ENCODE measurements at places on chromosomes 6 and 20.

DNA sequence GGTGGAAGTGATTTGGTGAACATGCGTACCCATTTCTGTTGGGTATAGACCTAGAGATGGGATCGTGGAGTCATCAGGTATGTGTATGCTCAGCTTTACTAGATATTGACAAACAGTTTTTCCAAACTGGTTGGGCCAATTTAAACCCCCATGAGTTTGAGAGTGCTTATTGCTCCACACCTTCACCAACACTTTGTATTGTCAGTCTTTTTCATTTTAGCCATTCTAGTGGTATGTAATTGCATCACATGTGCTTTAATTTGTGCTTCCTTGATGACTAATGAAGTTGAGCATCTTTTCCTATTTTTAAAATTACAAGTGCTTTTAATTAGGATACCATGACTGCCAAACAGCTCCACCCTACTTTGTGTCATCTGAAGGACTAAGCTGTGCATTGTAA, 158.9 kb upstream of the AKIRIN2 start:
- DNase-seq, result no peak

- DNase-seq, result no peak
These were observed 372.7 kb downstream of the CDKAL1 start for GRCh38 chr6:20906945-20907344.

DNA sequence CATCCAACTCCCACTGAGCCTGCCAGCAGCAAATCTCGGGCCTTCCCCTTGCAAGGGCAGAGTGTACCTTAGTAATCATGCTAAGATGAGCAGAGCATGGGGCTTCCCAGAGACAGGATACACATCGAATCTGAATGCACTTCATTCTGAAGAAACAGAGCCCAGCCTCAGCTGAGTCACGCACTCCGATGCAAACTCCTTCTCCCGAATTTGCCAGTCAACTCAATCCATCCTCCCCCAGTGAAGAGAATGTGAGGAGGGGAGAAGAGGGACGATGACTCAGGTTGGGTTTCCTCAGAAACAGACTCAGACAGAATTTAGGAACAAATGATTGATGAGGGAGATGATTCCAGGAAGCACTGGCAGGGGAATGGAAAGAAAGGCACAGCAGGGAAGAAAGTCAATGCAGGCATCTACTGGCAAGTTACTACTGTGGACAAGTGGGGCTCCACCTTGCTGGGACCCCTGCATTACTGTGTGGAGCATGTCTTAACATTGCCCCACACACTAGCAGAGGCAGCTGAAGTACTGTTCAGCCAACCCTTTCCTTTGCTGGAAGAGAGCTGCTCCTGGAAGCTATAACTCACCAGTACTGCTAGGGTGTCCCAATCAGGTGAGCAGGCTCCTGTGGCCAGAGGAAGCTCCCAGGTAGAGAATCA, 251.6 kb downstream of the ADGB start:
- DNase-seq, result no peak

DNA sequence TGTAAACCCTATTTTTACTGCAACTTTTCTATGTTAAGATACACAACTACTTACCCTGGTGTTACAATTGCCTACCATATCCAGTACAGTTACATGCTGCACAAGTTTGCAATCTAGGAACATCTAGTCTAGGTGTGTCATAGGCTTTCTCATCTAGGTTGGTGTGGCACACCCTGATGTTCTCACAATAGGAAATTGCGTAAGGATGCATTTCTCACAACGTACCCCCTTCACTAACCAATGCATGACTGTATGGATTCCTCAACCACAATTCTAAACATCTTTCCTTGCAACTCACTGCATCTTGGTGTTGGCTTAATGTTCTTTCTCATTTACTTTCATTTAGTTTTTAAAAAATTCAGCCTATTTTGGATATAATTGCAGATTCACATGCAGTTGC, 31.6 kb downstream of the GJA10 start:
- no peak for DNase-seq

DNA sequence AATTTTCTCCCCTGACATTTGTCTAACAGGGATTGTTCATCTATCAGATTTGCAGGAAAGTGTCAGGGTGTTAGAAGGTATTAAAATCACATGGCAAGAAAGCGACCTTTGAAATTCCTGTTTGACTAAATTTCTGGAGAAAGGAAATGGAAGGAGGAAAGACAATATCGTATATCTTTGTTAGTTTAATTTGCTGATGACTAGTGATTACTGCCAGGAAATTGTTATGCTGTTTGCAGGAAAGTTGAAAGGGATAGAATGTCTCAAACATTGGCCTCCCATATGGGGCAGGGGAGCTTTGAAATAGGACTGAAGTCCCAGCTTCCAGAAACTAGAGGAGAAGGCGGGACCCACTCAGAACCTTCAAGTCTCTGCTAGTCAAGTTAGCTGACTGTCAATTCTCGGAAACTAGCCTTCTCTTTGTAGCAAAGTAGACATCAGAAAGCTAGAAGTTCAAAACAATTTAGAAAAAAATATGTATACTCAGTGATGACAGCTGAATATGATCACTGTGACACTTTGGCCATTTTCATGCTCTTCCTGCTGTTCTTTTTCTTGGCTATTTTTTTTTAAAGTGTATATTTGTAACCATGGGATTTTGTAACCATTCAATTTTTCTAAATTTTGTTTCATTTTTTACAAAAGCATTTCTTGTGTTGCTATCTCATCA, 53.4 kb upstream of the RALGAPA2 start:
- no peak for DNase-seq

DNA sequence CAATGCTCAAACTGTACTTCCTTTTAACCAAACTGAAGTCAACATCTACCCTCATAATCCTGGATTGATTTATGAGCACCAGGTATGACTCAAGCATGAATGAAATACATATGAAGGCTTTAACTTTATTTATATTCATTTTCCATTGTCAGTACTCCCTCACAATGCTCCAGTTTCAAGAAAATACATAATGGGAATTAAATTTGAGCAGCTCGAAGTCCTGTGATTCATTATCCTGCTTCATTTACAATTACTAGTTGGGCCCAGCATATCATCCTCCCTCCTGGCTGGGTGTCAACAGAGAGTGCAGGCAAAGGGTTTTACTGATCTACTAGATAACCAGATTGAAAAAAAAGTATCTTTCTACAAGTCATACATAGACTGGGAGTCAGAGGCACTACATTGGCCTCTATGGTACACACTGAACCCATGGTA, 10.1 kb downstream of the SAMHD1 start:
- no peak for DNase-seq

- DNase-seq, result peak; percentile 93
These were observed 21.2 kb downstream of the TGM2 start for GRCh38 chr20:38143646-38144554.

DNA sequence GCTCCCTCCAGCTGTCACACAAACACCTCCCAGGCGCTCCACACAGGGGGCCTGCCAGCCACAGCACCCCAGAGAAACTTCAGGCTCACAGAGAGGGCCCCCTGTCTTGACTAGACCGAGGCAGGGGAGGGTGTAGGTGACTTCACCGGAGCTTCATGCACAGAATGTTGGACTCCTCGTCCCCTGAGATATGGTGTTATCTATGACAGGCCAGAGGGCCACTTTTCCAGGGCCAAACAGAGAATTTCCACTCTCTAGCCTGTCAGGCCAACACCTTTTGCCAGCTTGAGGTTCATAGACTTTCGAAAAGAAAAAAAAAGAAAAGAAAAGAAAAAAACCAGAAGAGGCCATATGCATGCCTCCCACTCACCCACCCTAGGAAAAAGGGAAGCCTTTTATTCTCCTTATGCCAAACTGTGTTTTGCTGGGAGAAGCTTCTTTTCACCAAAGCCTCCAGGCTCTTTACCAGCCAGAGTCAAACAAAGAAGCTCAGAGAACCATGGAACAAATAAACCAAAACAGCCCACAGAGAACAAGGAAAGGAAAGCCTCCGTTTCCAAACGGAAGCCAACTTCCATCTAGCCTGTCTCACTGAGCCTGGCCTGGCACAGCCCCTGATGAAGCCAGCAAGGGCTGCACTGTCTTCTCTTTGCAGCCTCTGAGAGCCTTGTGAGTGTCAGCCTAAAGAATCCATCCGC, 313.2 kb upstream of the JARID2 start:
- no peak for DNase-seq

GRCh38 chr6:142846459-142846831, 98.5 kb downstream of the HIVEP2 start:
- DNase-seq, result no peak

- no peak for DNase-seq
These were observed 70.1 kb downstream of the SLX4IP start for GRCh38 chr20:10504994-10505730.

GRCh38 chr6:169168706-169169105, 84.9 kb downstream of the THBS2 start:
- no peak for DNase-seq

DNA sequence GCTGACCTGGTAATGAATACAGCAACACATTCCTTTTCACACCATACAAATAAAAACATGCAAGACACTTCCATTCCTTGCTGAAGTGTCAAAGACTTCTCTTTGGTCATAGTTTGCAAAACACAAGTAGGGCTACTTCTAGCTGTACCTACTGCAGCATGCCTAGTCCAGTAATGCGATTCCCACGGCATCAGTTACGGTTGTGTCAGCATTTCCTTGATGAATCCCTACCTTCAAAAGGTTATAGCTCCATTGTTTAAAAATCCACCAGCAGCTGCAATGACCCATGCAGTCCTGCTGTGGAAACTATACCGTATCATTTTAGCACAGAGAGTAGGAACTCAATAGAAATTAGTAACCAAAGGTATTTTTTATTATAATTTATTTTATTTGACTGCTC, 1371.5 kb downstream of the EPHA7 start:
- DNase-seq, result no peak

- no peak for DNase-seq
These were observed 194.2 kb downstream of the TBXT start for GRCh38 chr6:165973473-165973872.

- no peak for DNase-seq
These were observed 303.9 kb upstream of the DEFB112 start for GRCh38 chr6:50353603-50354002.

DNA sequence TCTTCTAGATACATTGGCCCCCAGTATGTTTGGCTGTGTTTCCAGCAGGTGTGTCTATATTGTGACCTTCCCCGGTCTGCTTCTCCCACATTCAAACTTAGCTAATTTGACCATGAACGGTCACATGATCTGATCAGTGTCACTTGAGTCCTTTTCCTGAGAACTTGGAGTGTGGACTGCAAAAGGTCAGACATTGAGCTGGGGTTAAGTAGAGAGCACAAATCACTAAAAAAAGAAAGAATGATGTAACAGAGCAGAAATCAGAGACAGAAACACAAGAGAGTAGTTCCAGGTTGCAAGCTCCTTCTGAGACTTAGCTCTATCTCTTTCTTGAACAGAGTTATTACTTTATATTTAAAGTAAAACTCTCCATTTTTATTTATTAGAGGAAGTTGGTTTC, 733.9 kb downstream of the CBLN4 start:
- DNase-seq, result no peak

DNA sequence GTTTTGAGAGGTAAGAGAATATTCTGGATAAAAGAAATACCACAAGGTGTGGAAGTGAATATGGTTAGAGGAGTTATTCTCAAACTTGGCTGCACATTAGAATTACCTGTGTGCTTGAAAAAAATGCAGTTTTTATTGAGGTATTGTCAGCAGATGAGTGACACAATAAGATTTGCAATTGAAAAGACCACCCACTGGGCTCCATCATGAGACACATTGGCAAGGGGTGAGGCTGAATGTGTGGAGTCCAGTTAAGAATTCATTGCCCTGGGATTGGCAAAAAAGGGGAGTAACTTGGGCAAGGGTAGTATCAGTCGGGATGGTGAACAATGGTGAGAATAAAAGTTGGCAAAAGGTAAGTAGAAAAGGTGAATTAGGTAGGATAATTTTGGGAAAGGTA, 63.5 kb downstream of the MEI4 start:
- DNase-seq, result no peak

- DNase-seq, result no peak
These were observed 16.2 kb upstream of the BEND6 start for GRCh38 chr6:56938649-56939191.

GRCh38 chr6:145809785-145810184, 4.8 kb downstream of the FBXO30 start:
- DNase-seq, result no peak

DNA sequence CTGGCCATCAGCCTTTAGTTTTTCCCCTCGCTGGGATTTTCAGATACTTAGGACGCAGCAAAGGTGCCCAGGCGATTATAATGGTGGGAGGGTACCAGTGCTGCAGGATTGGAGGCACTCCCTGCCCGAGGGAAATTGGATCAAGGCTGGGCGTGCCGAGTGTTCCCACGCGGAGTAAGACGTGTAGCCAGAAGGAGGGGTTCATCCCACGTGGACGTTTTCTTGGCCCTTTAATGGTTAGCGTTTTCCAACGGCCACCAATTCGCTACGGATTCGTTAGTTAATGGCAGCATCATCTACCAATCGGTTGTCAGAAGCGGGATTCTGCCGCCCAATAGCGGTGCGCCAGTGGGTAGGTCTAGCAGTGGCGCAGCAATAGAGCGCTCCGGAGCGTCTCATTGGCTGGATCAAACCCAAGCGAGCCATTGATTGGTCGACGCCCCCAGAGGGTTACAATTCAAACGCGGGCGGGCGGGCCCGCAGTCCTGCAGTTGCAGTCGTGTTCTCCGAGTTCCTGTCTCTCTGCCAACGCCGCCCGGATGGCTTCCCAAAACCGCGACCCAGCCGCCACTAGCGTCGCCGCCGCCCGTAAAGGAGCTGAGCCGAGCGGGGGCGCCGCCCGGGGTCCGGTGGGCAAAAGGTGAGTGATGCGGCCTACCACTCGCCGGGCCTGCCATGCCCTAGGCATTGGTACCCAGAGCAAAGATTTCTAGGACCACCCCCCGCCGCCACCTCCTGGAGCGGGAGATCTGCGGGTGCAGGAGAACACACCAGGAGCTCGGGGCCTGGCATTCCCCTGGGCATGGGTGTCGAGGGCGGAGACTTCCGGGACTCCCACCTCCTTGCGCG, at the start of gene UBE2C:
TSS of gene UBE2C (plus strand) at position 488 of the 849 bp plus-strand sequence. CDS start at position 540, 52 bp downstream.
- peak; percentile 95 for DNase-seq

- no peak for DNase-seq
These were observed 7.3 kb downstream of the EYA4 start for GRCh38 chr6:133248241-133249001.

DNA sequence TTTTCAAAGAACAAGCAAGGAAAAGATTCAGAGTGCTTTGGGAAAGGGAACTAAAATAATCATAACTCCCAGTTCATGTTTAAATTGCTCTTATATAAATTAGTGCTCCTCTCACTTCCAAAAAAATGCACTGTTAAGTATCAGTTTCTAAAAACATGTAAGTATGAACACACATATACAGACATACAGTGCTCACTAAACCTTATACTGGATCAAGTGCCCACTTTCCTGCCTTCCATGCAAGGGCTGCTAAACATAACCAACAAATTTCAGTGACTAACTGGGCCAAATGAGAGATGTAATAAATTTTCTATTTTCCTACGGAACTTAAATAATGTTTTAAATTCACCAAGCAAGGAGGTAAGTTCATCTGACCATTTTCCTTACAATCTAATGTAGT, 6.4 kb downstream of the TFAP2A start:
- no peak for DNase-seq

GRCh38 chr6:90204327-90205056, 92.2 kb downstream of the BACH2 start:
- DNase-seq, result no peak

GRCh38 chr20:41359541-41360011, 7.0 kb downstream of the EMILIN3 start:
- no peak for DNase-seq

GRCh38 chr20:64025101-64025825, 10.7 kb upstream of the C20orf204 start:
- DNase-seq, result no peak

Measured in ascending aorta (tissue), 2 donors.